Fibroblast of skin of abdomen (primary cell): ENCODE measurements at places on chromosomes 7 and 10.
A peak's percentile ranks its signal among the peaks of the same experiment; 100 is the strongest.

GRCh38 chr10:102602272-102603045 lies 41.8 kb upstream of the TRIM8 start:
- no peak for DNase-seq

DNA sequence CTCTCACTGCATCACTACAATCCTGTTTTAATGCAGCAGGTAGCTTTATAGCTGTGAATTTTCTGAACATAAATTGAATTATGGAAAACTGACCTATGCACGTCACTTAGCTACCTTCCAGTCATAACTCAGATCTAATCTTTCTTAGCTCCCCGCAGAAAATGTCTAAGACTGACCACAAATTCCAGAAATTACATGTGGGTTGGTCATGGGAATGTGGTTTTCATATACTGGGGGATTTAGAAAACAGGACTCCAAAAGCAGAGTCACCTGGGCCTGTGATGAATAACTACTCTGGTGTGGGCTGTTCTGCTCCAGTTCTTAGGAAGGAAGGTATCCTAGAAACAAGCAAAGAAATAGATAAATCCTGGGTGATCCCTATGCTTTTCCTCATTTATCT lies 178.4 kb upstream of the LRRTM3 start:
- peak; percentile 95 for DNase-seq

GRCh38 chr10:113519681-113520115 lies 33.2 kb upstream of the HABP2 start:
- DNase-seq: no peak

GRCh38 chr10:75403144-75403938 lies 1.8 kb upstream of the ZNF503 start:
- DNase-seq: peak; percentile 36

- DNase-seq: no peak
Observed at GRCh38 chr10:7185367-7185690, 225.5 kb downstream of the SFMBT2 start.

DNA sequence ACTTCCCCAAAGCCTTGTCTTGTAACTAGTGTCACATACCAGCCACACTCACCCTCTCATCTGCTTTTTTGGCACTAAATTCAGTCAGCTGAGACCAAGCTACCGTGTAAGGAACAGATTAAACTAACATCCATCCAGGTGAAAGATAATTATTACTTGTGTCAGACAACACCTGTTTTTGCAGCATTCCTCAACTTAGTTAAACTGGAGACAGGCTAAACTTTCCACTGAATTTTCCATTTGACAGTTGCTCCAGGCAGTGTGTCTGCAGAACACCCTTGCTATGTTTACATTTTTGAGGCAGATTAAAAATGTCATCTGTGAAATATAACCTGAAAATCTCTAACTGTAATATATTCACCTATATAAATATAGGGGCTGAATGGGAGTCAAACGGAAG lies 73.6 kb downstream of the CYP26A1 start:
- no peak for DNase-seq

GRCh38 chr7:30349816-30350215 lies 65.4 kb downstream of the ZNRF2 start:
- no peak for DNase-seq

GRCh38 chr10:51699145-51699474 lies 285 bp downstream of the CSTF2T start:
- no peak for DNase-seq

- peak; percentile 95 for DNase-seq
Observed at GRCh38 chr7:55538538-55538937, 33.8 kb downstream of the VOPP1 start.

- DNase-seq: no peak
Observed at GRCh38 chr10:119735451-119735850, 9.6 kb downstream of the INPP5F start.

DNA sequence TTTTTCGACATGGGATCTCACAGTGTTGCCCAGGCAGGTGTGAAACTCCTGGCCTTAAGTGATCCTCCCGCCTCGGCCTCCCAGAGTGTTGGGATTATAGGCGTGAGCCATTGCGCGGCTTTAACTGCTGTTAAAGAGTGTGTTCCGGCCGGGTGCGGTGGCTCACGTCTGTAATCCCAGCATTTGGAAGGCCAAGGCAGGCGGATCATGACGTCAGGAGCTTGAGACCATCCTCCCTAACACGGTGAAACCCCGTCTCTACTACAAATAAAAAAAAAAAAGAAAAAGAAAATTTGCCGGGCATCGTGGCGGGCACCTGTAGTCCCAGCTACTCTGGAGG lies 1.1 kb downstream of the RABGEF1 start:
- peak; percentile 40 for DNase-seq

DNA sequence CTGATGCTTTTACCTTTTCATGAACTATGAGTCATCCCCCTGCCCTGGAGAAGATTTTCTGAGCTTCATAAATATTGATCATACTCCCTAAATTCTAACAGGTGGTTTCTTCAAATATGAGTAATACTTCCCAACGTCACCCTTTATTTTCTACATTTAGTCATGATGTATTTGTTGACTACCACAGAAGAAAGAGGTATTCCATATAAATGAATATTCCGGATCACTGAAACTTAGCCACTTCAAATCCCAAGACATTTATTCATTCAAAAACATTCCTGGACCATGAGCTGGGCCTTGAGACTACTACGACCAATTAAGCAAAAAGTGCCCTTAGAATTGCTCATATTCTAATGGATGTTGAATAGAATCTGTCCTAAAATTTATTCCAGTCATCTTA lies 395.8 kb upstream of the NPVF start:
- peak; percentile 40 for DNase-seq

DNA sequence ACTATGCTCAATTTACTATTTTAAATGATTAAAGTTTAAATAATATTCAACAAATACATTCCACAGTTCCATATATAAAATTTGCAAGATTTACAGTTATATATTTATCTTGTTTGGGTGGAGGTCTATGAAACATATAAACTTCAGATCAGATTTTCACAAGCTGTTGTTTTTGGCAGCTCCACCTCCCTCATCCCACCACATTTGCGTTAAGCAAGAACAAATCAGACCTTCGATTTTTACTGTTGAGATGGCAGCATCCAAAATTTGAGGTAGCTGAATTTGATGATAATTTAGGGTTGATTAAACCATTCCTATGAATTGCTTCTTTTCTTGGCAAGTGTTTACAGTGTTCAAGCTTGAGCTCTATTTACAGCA lies 986.4 kb downstream of the REEP3 start:
- DNase-seq: no peak

GRCh38 chr10:72392571-72392970 lies 37.9 kb upstream of the DNAJB12 start:
- no peak for DNase-seq

GRCh38 chr7:21426286-21427181 lies 1.3 kb upstream of the SP4 start:
- peak; percentile 1 for DNase-seq

DNA sequence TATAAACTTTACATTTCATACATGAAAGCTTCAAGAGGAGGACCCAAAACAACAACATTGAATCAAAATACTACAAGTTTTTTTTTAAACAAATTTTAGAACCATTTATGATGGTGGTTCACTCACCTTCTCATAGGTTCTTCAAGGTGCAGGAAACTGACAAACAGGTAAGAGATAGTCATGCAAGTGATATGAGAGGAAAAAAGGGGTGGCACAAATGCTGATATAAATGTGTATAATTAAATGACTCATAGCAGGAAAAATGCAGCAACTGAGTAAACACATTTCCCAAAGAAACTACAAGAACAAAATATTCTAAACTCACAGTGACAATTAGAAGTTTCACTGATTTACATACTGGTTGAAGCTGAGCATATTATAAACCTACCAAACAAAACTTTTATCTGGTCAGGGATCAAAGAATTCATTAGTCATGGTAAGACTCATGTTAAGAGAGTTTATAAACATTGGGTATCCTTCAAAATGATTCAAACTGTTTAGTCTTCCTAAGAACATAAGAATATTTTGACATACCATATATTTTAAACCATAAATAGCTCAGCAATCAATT lies 14.1 kb downstream of the ZWINT start:
- no peak for DNase-seq

GRCh38 chr7:119320316-119320715 lies 952.7 kb upstream of the KCND2 start:
- no peak for DNase-seq

- DNase-seq: no peak
Observed at GRCh38 chr10:129449893-129450292, 17.1 kb upstream of the MGMT start.

DNA sequence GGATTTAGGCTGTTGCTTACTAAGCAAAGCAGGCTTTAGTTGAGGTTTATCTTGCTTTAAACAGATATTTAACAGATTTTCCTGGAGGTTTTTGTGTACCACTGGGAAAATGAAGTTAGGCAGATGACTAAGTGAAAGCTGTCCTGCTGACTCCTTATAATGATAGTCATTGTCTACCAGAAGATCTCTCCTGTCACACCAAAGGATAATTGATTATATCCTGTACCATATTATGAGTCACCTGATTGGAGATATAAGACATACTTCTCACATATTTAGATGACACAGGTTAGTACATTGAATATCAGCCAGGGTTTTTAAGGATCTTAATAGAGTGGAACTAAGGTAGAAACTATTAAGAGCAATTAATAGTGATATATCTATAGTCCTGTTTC lies 68.4 kb downstream of the PTEN start:
- peak; percentile 47 for DNase-seq

DNA sequence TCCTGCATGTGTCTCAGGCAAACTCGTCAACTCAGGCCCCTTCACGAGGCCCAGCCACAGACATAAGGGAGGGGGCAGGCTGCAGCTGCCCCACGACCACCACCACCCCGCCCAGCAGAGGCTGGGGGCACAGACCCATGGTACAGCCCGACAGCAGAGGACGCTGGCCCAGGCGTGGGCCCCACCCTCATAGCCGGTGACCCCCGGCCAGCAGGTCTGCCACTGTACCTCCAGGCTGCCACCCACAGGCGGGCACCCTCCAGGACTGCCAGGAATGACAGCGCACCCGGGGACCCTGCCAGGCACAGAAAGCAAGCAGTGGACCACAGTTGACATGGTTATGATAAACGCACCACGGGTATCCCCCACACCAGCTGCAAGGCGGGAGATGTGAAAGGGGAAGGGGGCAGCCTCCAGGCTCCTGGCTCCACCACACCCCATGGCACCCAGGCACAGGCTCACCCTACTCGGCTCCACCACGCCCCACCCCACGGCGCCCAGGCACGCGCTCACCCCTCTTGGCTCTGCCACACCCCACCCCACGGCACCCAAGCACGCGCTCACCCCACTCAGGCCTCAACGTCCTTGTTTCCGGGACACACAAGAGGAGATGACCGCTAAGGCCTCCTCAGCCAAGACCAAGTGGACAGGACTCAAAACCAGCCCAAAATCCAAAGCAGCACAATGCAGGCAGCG lies 135.9 kb downstream of the MAD1L1 start:
- no peak for DNase-seq

- DNase-seq: peak; percentile 34
Observed at GRCh38 chr7:13852281-13852968, 137.0 kb downstream of the ETV1 start.

GRCh38 chr7:29372351-29373090 lies 177.9 kb downstream of the CHN2 start:
- DNase-seq: peak; percentile 14

GRCh38 chr10:114706458-114707055 lies 48.5 kb upstream of the ABLIM1 start:
- DNase-seq: no peak

DNA sequence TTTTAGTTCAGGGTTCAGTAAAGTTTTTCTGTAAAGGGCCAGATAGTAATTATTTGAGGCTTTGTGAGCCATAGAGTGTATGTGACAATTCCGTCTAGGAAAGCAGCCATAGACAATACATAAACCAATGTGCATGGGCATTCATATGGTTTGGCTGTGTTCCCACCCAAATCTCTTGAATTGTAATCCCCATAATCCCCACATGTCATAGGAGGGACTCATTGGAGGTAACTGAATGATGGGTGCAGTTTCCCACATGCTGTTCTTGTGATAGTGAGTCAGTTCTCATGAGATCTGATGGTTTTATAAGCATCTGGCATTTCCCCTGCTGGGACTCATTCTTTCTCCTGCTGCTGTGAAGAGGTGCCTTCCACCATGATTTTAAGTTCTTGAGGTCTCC lies 29.9 kb downstream of the SEC61G start:
- DNase-seq: no peak

- no peak for DNase-seq
Observed at GRCh38 chr7:100812729-100813128, 14.6 kb downstream of the EPHB4 start.

- DNase-seq: no peak
Observed at GRCh38 chr7:28957751-28958234, 337 bp downstream of the TRIL start.

DNA sequence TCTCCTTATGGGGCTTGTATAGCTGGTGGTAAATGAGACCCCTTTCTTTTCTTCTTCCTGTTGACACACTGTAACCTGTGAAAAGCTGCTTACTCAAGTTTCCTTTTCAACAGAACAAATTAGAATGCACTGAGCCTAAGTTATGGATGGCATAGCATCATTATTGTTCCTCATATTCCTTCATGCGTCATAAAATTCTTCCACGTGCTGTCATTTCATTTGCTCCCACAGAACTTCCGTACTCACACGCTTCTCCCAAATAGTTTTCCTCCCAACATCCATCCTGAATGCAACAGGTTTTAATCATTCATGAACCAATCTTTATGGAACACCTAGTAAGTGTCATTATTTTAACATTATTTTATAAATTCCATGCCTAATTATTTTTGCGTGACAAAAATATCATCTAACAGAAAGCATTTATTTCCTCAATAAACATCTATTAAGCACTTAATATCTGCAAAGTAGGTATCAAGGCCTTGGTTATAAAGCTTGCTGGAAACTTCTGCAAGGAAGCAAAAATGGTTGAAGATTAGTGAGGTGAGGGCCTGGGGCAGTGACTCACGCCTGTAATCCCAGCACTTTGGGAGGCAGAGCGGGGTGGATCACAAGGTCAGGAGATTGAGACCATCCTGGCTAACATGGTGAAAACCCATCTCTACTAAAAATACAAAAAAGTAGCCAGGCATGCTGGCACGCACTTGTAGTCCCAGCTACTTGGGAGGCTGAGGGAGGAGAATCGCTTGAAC lies 18.9 kb upstream of the SEPTIN7 start:
- no peak for DNase-seq

- peak; percentile 67 for DNase-seq
Observed at GRCh38 chr7:27031289-27032172, 64.3 kb downstream of the HOXA1 start.
